Activated B cell treated with CpG ODN at 0.5 μM for 24 hours (primary cell): ENCODE measurements at places on chromosomes 11 and 22. TPM values are rescaled to one million over a fixed set of nuclear protein-coding genes. Genes with fewer than 3 reads are reported as not detected.
A peak's percentile ranks its signal among the peaks of the same experiment; 100 is the strongest.

GRCh38 chr11:79439886-79440570 is 802 bp downstream of the TENM4 start:
- H3K27ac ChIP-seq = no peak overlapping the region
- peaks cover 44% of the 10 kb centered on the region for H3K4me1 ChIP-seq
- H3K27me3 ChIP-seq = peaks cover 37% of the 10 kb centered on the region
- peak overlapping the region; percentile 84 for H3K4me3 ChIP-seq

DNA sequence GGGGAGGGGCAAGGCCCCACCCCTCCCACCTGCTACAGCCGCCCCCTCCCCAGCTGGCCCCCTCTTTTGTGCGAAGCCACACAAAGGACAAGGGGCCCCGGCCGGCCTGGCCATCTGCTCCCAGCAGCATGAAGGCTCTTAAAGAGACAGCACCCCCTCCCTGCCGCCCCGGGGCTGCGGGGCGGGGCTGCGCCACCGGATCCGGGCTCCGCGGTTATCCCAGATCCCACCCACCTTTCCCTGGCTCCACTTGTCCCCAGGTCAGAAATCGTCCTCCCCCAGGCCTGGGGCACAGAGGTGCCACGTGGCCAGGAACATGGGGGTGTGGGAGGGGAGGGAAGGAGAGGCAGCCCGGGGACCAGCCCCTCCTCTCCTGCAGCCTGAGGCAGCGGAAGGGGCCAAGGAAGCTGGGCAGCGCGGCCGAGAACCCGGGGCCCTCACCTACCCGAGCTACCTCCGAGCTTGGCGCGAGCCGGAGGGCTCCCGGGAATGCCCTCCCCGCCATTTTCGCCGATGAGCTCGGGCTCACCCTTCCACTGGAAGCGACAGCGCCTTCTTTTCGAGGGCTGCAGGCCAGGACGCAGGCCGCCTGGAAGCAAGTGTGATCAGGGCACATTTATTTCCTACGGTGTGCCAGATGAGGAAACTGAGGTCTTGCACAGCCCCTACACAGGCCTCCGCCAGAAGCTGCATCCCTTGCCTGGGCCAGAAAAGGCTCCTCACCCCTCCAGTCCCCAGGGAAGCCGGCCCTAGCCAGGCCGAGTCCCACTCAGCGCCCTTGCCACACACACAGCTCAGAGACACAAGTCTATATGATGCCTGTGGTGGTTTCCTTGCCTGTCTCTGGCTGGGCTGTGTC is 2.5 kb upstream of the RCOR2 start:
- peaks cover 19% of the 10 kb centered on the region for H3K4me1 ChIP-seq
- no peaks in the 10 kb centered on the region for H3K36me3 ChIP-seq
- DNase-seq = no peak

- no peak overlapping the region for H3K27ac ChIP-seq
- DNase-seq = no peak
- H3K27me3 ChIP-seq = peaks cover 6% of the 10 kb centered on the region
Observed at GRCh38 chr11:72493426-72494108, 59.2 kb upstream of the CLPB start.

GRCh38 chr11:78147807-78148206 is 8.4 kb upstream of the ALG8 start:
- DNase-seq = no peak
- H3K36me3 ChIP-seq = peaks cover 2% of the 10 kb centered on the region
- no peak overlapping the region for H3K27ac ChIP-seq

DNA sequence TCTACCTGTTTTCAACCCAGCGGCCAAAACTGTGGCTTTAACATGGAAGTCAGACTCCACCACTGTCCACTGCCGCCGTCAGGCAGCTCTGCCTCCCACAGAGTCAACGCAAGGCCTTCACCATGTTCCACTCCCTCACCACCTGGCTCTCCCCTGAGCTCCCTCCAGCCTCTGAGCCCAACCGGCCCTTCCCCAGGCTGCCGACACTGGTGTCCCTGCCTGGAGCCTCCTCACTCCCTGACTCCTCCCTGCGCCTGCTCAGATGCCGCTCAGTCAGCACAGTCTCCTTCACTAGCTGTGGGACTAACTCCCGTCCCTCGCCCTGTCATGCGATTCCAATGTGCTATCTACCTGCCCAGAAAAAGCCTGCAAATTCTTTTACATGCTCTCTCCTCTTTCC is 16.3 kb downstream of the SULT4A1 start:
- DNase-seq = no peak
- H3K4me1 ChIP-seq = no peaks in the 10 kb centered on the region
- no peak overlapping the region for H3K4me3 ChIP-seq
- H3K27me3 ChIP-seq = peaks cover 1% of the 10 kb centered on the region

DNA sequence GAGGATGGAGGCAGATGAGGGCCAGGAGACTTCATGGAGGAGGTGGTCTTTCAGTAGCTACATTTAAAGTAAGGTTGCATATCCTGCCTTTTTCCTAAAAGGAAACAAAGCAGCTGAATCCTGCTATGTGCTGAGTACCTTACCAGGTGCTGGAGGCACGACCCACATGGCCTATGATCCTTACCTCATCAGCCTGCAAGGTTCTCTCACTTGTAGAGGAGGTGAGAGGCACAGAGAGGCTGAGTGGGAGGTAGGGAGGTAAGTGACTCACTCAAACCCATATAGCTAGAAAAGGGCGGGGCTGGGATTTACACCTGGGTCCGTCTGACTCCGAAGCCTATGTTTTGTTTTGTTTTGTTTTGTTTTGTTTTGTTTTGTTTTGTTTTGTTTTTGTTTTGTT is 75.8 kb downstream of the BUD13 start:
- H3K36me3 ChIP-seq = no peaks in the 10 kb centered on the region
- no peak overlapping the region for H3K27ac ChIP-seq
- no peaks in the 10 kb centered on the region for H3K4me1 ChIP-seq

DNA sequence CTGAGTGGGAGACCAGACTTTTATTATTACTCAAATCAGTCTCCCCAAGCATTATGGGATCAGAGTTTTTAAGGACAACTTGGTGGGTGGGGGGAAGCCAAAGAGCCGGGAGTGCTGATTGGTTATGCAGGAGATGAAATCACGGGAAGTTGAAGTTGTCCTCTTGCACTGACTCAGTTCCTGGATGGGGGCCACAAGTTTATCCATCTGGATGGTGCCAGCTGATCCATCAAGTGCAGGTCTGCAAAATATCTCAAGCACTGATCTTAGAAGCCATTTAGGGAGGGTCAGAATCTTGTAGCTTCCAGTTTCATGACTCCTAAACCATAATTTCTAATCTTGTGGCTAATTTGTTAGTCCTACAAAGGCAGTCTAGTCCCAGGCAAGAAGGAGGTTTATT is 53.5 kb upstream of the LMO1 start:
- DNase-seq = no peak
- peaks cover 17% of the 10 kb centered on the region for H3K27me3 ChIP-seq
- H3K4me1 ChIP-seq = no peaks in the 10 kb centered on the region
- H3K4me3 ChIP-seq = no peak overlapping the region
- H3K27ac ChIP-seq = no peak overlapping the region

DNA sequence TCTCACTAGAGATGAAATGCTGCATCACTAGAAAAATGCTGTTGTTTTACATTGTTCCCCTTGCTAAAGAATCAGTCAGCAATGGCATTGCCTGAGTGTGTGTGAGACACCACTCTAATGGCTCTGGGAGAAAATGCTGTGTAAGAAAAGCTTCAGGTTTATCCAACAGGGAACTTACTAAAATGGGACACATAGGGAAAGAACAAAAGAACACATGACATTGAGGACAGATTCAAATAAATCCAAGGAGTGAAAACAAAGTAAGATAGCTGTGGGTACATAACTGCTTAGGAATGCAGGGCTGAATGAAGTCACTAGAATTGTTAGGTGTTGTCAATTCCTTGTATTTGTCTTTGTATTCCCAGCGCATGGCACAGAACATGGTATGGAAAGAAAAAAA is 24.2 kb downstream of the BLID start:
- H3K27me3 ChIP-seq = peaks cover 12% of the 10 kb centered on the region
- DNase-seq = no peak
- no peak overlapping the region for H3K4me3 ChIP-seq
- no peaks in the 10 kb centered on the region for H3K36me3 ChIP-seq
- H3K4me1 ChIP-seq = no peaks in the 10 kb centered on the region
- no peak overlapping the region for H3K27ac ChIP-seq

- H3K27me3 ChIP-seq = peaks cover 17% of the 10 kb centered on the region
- H3K4me3 ChIP-seq = no peak overlapping the region
- no peaks in the 10 kb centered on the region for H3K4me1 ChIP-seq
Observed at GRCh38 chr11:126072141-126072741, 9.6 kb upstream of the CDON start.

DNA sequence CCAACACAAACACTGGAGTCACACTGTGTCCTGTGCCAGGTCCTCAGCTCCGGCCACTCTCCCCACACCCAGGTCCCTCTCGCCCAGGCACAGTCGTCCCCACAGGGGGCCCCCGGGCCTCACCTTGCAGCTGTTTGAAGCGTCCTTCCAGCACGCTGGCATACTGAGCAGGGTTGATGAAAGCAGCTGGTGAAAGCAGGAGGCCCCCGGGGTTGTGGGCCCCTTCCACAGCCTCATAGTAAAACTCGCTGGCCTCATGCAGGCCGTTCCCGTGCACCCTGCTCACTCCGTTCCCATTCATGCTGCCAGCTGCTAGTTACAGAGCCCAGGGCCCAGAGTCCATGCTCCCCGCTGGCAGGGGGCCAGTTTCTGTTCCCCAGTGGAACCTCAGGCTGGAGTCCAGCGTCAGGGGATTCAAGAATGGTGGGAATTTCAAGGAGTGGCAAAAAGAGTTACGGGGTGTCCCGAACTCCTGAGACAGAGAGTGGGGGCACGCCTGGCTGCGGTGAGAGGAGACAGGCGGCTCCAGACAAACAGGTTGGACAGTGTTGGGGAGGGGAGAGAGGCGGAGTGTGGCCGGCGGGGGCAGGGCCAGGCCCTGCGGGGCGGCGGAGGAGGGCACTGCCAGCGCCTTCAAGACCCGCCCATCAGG is 10.6 kb downstream of the SPTBN2 start:
- H3K4me1 ChIP-seq = no peaks in the 10 kb centered on the region
- DNase-seq = no peak
- H3K36me3 ChIP-seq = no peaks in the 10 kb centered on the region
- no peak overlapping the region for H3K27ac ChIP-seq
- H3K27me3 ChIP-seq = peaks cover 21% of the 10 kb centered on the region

DNA sequence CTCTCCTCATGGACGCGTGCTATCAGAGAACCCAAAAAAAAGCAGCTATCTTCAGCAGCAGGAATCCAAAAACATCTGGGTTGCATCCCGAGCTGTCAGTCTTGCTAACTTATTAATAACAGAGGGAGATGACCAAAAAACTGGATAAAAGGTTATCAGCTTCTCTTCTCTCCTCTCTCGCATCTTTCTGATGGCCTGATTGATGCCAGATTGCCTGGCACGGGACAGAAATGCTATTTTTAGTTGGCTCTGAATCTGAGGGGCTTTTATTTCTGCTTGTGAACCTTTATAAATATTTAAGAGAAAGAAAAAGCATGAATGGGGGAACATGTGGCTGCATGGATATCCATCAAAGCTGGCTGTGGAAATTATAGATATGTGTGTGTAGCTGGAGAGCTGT is 230.3 kb downstream of the ETS1 start:
- H3K36me3 ChIP-seq = no peaks in the 10 kb centered on the region
- DNase-seq = no peak
- H3K4me1 ChIP-seq = peaks cover 12% of the 10 kb centered on the region
- H3K27me3 ChIP-seq = no peaks in the 10 kb centered on the region
- no peak overlapping the region for H3K27ac ChIP-seq
- H3K4me3 ChIP-seq = no peak overlapping the region

DNA sequence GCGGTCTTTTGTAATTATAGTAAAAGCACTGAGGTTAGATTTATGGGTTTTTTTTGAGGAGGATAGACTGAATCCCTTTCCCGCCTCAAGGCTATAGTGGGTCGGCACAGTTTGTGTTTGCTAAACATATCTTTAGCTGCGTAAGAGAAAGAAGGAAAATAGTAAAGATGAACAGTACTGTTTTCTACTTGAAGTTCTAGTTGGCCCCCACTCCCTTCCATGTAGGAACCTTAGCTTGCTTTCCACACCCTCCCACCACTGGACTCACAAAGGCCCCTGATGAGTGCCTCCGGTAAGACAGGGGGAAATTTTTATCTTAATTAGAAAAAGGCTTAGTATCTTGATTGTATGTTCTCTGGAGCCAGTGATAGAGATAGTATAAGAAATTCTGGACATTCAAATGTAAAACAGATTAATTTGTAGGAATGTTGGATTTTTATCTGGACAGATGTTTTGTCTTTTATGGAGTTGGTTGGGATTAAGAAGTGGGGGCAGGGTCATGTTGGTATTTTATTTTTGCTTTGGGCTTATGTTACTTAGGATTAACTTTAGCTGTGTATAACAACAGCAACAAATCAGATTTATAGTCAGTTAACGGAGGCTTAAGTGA is 49.4 kb downstream of the PTPRJ start:
- H3K4me3 ChIP-seq = no peak overlapping the region
- H3K27me3 ChIP-seq = no peaks in the 10 kb centered on the region
- no peak for DNase-seq
- H3K36me3 ChIP-seq = peaks cover 7% of the 10 kb centered on the region

GRCh38 chr11:77753230-77753629 is 67.3 kb downstream of the RSF1 start:
- peaks cover 5% of the 10 kb centered on the region for H3K4me1 ChIP-seq
- H3K27me3 ChIP-seq = no peaks in the 10 kb centered on the region
- H3K27ac ChIP-seq = no peak overlapping the region

- H3K36me3 ChIP-seq = peaks cover 28% of the 10 kb centered on the region
- no peak for DNase-seq
- no peak overlapping the region for H3K27ac ChIP-seq
- H3K4me1 ChIP-seq = peaks cover 28% of the 10 kb centered on the region
- H3K27me3 ChIP-seq = no peaks in the 10 kb centered on the region
- peak overlapping the region; percentile 46 for H3K4me3 ChIP-seq
Observed at GRCh38 chr11:57322256-57323166, 2.2 kb downstream of the TNKS1BP1 start.

DNA sequence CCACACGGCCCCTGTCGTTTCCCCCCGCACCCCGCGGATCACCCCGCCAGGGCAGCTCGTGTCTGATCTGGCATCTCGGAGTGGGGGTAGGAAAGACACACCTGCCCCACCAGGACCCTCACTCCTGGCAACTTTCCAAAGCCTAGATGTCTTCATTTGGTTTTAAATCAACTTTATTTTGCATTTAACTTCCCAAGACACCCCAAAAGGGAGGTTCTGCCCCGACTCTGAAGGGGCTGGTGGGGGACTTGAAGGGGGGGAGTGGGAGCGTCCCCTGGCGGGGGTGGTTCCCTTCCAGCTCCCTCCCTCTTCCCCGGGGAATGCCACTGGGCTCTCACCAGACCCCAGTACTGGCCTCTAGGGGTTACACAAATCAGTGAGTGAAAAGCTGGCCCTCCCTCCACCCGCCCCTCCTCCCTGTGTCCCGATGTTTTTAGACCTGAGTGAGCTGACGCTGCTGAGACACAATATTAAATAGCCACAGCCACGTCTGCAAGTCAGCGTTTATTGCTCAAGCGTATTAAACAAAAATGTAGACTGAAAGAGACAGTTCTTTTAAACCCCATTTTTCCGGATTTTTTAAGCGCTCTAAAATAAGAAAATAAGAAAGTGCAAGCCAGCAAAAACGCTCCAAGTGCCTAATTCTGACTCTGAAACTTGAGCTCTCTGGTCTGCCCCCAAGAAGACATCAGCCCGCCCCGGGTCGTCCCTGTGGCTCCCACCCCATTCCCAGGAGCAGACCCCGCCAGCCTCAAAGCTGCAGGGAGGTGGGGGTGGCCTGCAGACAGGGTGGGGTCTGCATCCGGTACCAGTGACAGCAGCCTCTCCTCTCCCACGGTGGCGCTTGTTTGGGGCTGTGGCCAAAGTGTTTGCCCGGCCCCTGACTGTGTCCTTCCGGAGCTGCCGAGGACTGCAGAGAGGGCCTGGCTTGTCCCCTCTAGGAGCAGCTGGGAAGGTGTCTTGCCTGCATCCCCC is 1.1 kb upstream of the TTLL8 start:
- H3K4me3 ChIP-seq = no peak overlapping the region
- peaks cover 38% of the 10 kb centered on the region for H3K27me3 ChIP-seq
- H3K36me3 ChIP-seq = no peaks in the 10 kb centered on the region
- peaks cover 20% of the 10 kb centered on the region for H3K4me1 ChIP-seq
- DNase-seq = no peak

The MYRF gene
- total RNA-seq = 0.78 and 1.0 TPM in 2 replicates

The RASL10A gene
- 0.98 and 1.0 TPM in 2 replicates for total RNA-seq

The NAALAD2 gene
- total RNA-seq = not detected in 2 replicates

The MFNG gene
- total RNA-seq = 86.1 and 90.6 TPM in 2 replicates

The MRGPRX4 gene
- not detected in 2 replicates for total RNA-seq
